ENCODE measurements at places on chromosomes 16 and 17. TPM values are rescaled to one million over a fixed set of nuclear protein-coding genes. Genes with fewer than 3 reads are reported as not detected.

GRCh38 chr16:78990309-78990701 lies 610.2 kb downstream of the MAF start:
- no peak for DNase-seq

ACSM2B gene
- not detected for total RNA-seq

CTCF gene
- 59.3 TPM for total RNA-seq

DNA sequence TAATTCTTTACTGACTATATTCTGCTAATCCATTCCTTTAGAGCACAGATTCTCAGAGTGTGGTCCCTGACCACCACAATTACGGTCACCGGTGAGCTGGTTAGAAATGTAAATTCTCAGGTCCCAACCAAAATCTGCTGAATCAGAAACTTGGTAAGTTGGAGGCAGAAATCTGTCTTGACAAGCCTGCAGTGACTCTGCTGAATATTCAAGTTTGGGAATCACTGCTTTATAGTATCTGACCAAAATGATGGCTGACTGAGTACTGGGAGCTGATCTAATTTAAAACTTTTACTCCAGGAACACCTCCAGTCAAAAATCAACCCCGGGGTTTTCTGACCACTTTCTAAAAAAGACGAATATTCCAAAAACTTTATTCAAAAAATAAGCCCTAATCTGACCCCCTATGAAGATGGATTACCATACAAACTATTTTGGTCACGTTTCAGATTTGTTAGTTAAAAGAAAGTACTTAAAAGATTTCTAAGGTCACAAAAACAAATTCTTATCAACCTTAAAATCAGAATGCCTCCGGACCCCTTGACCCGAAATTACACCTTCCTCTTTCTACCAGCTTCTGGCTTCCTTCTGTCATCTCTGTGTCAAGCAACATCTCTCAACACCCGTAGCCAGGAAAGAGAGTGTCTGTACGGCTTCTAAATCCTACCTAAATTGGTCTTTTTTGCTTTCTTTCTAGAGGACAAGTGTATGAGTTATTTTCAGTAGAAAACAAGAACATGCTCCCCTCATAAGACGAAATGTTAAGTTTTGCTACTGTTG lies 38.6 kb downstream of the CREBBP start:
- no peak for DNase-seq

DNA sequence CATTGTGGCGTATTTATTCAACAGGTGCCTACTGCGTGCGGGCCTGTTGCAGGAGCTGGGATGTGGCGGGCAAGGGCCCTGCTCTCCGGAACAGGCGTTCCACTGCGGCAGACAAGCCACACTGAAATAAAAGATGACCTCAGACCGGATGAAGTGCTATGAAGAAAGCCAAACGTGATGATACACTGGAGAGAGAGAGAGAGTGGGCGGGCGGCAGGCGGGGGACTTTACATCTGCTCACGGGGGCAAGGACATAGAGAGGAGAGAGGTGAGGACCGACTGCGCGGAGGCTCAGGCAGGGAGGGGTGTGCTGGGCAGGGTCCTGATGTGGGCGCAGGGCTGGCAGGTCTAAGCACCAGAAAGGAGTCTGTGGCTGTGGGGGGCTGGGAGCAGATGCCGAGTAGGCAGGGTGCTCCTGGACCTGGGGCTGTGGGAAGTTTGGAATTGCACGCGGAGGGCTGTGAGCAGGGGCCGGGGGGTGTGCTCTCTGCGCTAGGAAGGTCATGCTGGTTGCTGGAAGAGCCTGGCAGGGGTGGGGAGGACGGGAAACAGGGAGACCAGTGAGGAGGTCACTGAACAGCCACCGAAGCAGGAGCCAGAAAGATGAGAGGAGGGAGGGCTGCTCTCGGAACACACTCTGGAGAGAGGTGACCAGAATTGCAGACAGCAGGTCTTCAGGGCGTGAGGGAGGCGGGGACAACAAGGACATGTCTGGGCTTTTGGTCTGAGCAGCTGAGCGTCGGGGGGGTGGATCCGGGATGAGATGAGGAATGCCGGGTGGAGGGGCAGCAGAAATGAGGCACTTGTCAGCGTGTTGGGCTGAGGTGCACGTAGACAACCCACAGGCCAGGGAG lies 9.9 kb downstream of the MXRA7 start:
- no peak for DNase-seq

CNGB1 gene
- total RNA-seq: not detected

MYO1C gene
- 34.5 TPM for total RNA-seq

CDK5R1 gene
- total RNA-seq: 20.9 TPM

- no peak for DNase-seq
Observed at GRCh38 chr16:88504489-88505404, 51.7 kb downstream of the ZFPM1 start.

UTS2R gene
- total RNA-seq: not detected

DNA sequence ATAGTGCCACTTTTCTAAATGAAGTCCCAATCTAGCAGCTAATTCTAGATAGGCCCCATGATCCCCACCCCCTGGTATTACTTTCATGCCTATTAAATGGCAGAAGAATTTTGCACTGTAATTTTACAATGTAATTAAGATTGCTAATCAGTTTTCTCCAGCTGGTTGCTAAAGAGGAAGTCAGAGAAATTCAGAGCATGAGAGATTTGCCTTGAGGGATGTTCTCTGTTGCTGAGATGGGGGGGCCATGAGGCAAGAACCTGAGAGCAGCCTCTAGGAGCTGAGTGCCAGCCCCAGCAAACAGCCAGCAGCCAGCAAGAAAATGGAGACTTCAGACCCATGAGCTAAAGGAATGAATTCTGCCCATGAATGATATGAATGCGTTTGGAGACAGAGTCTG lies 38.9 kb downstream of the SHCBP1 start:
- no peak for DNase-seq

DNA sequence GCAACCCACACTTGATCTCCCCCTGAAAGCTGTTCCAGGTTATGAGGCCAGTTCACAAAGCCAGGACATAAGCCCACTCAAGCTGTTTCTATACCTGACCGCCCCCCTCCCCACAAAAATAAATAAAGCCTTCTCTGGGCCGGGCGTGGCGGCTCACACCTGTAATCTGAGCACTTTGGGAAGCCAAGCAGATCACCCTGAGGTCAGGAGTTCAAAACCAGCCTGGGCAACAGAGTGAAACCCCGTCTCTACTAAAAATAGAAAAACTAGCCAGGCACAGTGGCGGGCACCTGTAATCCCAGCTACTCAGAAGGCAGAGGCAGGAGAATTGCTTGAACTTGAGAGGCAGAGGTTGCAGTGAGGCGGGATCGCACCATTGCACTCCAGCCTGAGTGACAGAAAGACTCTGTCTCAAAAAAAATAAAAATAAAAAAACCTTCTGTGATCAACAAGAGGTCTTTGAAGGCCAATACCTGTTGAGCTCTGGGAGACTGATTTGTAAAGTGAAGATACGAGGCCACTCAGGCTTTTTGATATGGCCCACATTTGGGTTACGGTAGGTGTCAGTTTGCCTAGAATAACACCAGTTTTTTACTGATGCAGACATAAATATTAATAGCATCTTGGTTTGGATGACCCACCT lies 2.2 kb downstream of the KDM8 start:
- no peak for DNase-seq

GRCh38 chr16:29719063-29719462 lies 26.7 kb downstream of the C16orf54 start:
- no peak for DNase-seq

- no peak for DNase-seq
Observed at GRCh38 chr17:11986179-11986941, 10.9 kb downstream of the ZNF18 start.

- DNase-seq: no peak
Observed at GRCh38 chr17:67492824-67493517, 115.9 kb downstream of the PITPNC1 start.

DNA sequence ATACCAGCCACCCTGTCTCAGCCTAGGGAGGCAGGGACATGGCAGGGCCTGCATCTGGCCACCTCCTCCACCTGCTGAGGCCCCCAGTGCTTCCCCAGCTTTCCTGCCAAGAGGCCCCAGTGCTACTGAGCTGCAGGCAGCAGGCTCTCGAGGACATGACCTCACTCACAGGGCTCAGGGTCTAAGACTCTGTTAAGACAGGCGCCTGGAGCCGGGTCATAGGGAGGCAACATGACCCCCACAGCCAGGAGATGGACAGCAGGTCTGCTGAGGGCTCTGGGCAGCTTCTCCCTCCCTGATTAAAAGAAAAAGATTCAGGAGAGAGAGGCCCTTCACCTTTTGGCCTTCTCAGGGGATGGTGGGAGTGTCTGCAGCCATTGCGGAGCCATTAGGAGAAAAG lies 23.2 kb upstream of the FASN start:
- DNase-seq: no peak

DNA sequence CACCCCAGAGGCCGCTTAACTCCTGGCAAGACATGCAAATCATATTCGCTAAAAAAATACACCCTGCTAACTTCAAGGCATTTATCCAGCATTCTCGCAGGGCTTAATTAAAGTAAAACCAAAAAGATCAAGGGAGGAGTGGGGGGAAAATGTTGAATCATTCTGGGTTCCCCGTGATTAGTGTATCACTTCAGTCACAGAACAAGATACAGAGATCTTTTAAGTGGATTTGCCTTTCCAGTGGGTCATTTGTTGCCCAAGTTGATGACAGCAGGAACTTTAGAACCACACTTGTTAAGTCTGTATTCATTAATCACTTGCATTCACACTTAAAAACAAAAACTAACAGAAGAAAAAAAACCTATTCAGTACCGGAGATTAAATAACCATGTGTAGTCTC lies 17.3 kb downstream of the CRYBA1 start:
- no peak for DNase-seq

- DNase-seq: no peak
Observed at GRCh38 chr16:880471-881171, 80.1 kb upstream of the GNG13 start.

- no peak for DNase-seq
Observed at GRCh38 chr16:70375636-70376611, 29.2 kb downstream of the DDX19A start.

RTN4RL1 gene
- total RNA-seq: 2.5 TPM

GRCh38 chr16:23152386-23153178 lies 3.3 kb upstream of the USP31 start:
- DNase-seq: no peak

CDR2L gene
- total RNA-seq: 0.84 TPM

- DNase-seq: no peak
Observed at GRCh38 chr17:31596382-31597323, 205.2 kb downstream of the RAB11FIP4 start.

- peak; percentile 63 for DNase-seq
Observed at GRCh38 chr16:2842340-2843000, 12.4 kb downstream of the ZG16B start.

TBC1D3H gene
- total RNA-seq: not detected

- no peak for DNase-seq
Observed at GRCh38 chr17:57275071-57275764, 18.9 kb downstream of the MSI2 start.

DNA sequence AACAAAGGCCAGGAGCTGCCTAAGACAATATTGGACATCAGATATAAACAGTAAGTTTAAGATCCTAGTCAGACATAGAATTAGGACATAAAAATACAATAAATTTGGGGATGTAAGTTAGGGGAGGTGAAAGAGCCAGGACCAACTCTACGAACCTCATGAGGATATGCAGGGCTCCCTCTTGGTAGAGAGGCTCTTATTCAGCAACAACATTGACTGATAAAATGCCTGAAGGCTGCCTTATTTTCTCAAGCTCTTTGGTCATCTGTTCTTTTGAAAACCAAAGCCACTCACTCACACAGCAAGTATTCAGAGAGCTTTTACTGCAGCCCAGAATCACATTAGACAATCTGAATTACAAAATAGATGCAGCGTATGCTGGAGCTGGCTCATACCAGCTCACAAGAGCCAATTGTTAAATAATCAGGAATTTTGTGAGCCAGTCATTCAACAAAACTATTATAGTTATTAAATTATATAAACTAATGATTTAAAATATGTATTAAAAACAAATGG lies 108.6 kb upstream of the CLEC3A start:
- no peak for DNase-seq

FOXO3B gene
- total RNA-seq: 6.5 TPM

- no peak for DNase-seq
Observed at GRCh38 chr17:9905902-9906301, 831 bp upstream of the RCVRN start.

ODAD4 gene
- total RNA-seq: 0.91 TPM

DNA sequence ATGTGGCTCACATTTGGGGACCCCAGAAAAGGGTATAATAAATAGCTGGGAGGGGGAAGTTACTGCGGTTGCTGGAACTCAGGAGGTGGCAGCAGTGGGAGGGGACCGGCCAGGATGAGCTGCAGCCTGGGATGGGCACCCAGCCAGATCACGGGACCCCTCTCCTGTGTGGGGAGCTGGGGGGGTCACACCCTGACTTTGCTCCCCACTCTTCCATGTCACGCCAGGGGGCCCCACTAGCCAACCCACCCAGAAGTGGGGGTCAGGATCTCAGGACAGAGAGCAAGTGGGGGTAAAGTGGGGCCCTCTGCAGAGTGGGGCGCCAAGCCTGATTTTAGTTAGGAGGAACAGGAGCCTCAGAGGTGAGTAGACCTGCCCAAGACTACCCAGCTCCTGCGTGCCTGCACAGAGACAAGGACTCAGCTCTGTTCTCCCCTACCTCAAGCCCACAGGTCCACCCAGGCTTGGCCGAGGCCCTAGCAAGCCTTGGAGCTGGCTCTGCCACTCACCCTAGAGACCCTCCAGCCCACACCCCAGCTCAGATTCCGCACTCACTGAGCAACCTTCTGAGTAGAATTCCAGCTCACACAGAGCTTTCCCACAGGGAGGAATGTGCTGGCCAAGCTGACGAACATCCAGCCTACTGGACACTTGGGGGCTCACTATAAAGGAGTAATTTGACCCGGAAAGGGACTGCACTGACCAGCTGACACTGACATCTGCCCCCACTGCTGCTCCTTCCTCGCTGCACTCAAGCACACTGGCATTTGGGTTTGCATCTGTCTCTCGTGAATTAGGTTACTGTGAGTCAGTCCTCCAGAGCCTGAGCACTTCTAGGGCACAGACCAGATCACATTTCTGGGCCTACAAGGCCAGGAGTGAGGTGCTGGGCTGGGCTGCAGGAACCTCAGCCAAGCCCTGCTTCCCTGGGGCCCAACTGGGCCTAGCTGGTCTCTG lies 310.1 kb downstream of the C16orf95 start:
- DNase-seq: no peak

DNA sequence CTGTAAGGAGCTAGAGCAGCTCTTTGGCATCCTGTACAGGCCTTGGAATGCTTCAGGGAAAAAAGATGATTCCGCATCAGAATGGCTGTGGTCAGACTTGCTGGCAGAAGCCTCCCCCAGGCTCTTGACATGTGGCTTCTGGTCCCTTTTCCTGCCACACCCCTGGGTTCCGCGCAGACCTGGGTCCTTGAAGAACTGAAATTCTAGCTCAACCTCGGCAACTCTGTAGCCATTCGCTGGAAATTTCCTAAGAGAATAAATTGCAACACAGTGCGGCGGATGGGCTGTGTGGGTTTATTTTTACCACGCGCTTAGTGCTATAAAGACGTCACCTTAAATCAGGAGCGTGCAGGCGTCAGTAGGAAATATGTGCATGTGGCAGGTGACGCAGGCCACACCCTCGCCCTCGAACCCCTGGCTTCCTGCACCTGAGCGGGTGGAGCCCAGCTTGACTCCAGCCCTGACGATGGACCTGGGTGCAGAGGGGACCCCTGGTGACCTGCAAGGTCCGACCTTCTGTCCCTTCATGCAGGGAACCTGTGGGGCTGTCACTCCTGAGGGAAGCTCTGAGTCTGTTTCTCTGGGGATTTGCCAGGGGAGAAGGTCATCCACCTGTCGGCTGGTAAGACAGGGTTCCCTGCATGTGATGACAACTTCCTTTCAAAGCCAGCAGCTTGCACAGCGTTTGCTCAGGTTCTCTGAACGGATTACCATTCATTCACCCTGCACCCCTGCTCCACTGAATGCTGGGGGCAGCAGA lies 46.3 kb downstream of the METRNL start:
- DNase-seq: no peak

Measured in activated T-cell treated with anti-CD3 and anti-CD28 coated beads, Interleukin-2, amount 50 U/mL, for 4 hours (primary cell).